ENCODE measurements at places on chromosomes 6 and 20.

DNA sequence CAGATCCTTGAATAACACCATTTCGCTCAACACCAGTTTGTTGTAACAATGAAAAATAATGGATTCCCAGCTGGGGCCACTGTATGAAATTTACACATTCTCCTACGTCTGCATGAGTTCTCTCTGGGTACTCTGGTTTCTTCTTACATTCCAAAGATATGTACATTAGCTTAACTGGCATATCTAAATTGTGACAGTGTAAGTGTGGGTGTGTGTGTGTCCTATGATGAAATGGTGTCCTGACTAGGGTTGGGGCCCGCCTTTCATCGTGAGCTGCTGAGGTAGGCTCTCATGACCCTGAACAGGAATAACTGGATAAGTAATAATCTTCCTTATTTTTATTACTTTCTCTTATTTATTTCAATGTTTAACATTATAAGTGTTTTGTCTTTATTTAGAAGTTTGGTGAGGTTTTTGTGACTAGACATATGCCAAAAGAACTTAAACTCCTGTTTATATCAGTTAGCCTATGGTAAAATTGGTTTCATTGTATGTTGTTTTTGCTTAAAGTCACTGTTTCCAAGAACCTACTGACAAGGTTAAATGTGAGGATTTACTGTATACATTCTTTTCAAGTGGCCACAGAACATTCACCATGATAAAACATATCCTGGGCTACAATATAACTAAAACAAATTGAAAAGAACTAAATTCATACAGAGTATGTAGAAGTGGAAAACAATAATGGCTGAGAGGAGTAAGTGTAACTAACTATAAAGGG, 42.4 kb downstream of the RBL1 start:
- DNase-seq = no peak

DNA sequence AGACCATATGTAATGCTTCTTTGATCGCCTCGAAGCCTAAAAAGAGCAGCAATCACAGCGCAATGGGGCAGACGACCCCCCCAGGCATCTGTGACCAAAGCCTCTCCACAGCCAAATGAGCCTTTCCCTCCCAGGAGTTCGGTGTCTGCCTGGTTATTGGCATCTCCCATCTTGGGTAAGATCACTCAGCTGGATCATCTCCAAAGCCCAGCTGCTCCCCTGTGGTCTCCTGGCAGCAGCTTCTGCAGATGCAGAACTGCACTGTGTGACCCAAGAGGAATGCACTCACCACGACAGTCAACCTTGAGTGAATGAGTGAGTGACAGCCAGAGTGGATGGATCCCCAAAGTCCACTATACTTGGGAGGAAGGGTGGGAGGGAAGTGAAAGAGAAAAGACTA, 44.8 kb upstream of the IYD start:
- DNase-seq = no peak

GRCh38 chr6:117840541-117840983, 66.5 kb upstream of the SLC35F1 start:
- DNase-seq = no peak

DNA sequence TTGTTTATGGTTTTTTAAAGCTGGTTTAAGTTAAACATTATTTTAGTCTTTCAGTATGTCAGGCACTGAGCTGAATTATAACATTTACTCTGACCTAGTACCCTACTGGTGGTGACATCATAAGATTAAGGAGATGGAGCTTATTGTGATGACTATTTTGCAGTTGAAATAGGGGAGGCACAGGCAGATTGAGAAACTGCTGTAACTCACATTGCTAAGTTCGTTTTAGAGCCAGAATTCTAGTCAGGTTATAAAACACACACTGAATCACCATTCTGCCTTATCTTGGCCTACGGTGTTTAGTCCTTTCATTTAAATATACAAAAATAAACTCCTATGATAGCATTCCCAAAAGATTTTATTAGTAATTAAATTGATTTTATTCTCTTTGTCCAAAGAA, 584.1 kb downstream of the TFAP2A start:
- no peak for DNase-seq

- peak; percentile 78 for DNase-seq
These were observed 6.2 kb downstream of the SNTA1 start for GRCh38 chr20:33437141-33437911.

- no peak for DNase-seq
These were observed 10.8 kb upstream of the ARMC2 start for GRCh38 chr6:108837236-108837971.

DNA sequence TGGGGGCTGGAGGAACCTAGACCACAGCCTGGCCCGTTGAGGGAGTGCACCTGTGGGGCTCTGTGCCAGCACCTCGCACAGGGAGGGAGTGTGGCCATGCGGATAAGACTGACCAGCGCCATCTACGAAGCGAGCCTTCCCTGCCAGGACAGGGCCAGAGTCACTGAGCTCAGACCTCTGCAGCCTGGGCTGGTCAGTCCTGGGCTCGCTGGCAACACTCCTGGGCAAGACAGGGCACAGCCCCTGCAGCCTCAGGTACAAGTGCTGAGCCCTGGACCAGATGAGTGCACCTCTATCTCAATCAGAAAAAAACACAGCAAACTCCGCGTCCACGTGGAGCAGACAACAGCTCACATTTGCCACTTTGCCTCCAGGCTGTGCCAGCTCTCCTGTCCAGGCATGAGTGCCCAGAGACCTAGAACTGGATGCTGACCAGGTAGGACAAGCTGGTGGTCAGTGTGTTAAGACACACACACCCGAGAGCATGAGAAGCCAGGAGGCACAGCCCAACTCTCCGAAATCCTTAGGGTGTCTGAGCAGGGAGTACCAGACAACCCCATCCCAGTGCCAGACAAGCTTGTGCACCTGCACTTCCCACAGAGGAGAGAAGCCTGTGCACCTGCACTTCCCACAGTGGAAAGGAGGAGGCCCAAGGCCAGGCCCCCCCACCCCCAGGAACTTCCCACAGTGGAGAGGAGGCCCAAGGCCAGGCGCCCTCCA, 4.9 kb downstream of the ARFRP1 start:
- DNase-seq = no peak

DNA sequence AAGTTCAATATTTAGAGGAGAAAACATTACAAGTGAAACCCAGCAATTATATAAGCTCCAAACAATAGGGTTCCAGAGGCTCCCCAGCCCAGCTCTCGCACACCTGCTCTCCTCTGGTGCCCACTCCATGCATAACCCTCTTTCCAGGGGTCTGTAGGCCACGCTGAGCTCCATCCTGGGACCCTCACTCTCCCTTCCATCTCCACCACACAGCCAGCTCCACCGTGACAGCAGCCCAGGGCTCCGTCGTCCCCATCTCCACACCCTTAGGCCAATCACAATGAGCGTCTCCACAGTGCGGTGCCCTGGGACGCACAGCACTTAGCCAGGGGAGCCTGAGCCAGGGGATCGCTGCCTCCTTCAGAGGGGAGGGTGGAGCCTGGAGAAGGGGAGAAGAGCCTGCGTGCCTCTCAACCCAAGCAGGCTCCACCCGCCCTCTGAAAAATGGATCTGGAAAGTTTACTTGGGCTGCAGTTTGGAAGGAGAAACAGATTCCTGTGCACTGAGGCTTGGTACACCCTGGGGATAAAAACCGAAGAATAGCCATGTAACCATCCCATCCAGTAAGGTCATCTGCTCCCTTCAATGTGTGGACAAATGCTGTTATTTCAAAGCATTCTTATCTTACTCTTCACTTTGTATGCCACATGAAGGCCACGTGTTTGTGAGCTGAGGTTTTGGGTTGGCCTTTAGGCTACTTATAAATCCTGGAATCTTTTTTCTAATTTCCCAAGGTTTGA, 72.4 kb upstream of the GGTLC1 start:
- DNase-seq = no peak

- DNase-seq = no peak
These were observed 324.3 kb downstream of the PRL start for GRCh38 chr6:21972516-21972915.

- DNase-seq = no peak
These were observed 132.7 kb downstream of the AGPAT4 start for GRCh38 chr6:161141173-161141572.

DNA sequence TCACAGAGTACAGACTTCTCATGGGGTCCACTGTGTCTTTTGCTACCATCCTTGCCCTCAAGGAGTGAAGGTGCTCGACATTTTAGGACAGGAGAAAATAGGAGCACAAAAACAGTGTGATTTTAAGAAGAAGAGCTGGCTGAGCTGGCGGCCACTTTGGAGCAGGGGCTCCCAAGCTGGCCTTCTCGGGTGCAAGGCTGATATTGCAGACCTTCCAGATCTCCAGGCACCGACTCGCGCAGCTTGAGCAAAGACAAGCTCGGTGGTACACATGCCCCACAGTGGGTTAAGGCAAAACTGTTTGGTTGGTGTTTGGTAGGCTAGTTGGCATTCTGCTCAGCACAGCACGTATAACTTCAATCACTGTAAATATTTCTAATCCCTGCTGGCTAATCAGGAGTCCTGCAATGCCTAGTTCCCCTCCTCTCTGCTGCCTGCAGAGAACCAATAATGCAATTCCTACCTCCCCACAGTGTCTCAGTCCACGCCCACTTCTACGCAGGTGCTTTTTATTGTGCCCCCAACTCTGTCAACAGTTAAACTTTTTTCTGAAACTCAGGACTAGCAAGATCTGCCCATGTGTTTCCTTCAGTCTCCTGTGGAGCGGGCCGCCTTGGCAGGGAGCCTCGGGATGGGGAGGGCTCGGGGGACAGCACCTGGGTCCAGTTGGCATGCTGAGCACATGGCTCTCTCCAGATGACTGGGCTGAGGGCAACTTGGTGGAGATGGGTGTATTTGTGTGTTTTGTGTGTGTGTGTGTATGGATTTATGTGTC, 12.7 kb upstream of the SMOC2 start:
- no peak for DNase-seq

- DNase-seq = no peak
These were observed 1.1 kb downstream of the MAPRE1 start for GRCh38 chr20:32820698-32821377.

DNA sequence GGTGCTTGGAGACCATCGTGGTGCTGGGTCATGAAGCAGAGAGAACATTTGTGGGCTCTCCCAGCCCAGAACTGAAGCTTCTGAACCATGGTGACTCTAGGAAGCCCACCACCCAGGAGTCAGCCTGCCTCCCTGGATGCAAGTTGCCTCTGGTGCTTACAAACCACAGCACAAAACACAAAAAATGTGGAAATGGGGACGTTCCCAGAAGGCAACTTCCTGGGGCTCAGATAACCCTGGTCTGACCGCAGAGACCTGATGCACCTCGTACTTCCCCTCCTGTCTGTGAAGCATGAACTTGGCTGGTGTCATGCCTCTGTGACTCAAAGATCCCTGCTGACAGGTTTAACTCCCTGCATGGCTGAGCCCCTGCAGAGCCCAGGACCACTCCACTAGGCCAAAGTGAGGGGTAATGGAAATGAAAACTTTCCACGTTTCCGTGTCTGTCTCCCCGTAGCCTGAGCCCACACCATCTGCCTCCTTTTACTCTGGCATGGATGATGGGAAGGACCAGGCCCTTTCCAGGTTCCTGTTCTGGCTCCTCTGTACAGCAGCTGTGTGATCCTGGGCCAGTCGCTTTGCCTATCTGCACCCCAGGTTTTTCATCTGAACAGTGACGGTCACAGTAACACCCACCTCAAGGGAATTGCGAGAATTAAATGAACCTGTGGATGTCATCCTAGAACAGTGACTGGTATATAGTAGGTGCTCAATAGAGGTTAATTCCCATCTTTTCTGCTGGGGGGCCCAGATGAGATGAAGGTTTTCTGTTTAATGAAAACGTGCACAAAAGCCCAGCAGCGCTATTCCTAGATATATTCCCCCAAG, 57.7 kb downstream of the PPP1R16B start:
- no peak for DNase-seq

GRCh38 chr20:50915424-50915823, 15.8 kb downstream of the ADNP start:
- DNase-seq = no peak

DNA sequence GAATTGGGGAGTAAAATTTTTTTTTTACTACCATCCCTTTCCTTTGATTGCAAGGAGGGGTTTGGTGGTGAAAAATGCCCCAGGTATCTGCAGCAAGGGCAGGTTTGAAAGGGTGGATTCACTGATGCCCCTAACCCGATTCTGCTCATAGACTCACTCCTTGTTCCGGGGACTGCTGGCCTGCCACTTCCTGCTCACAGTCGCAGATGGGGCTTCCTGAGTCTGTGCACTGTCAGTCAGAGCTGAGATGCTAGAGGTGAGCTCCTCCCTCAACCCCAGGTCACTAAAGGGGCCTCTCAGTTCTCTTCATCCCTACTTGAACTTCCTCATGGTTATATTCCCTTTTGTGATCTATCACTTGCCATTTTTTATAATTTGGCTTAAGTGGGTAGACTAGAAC, 357.9 kb downstream of the FARS2 start:
- DNase-seq = no peak

DNA sequence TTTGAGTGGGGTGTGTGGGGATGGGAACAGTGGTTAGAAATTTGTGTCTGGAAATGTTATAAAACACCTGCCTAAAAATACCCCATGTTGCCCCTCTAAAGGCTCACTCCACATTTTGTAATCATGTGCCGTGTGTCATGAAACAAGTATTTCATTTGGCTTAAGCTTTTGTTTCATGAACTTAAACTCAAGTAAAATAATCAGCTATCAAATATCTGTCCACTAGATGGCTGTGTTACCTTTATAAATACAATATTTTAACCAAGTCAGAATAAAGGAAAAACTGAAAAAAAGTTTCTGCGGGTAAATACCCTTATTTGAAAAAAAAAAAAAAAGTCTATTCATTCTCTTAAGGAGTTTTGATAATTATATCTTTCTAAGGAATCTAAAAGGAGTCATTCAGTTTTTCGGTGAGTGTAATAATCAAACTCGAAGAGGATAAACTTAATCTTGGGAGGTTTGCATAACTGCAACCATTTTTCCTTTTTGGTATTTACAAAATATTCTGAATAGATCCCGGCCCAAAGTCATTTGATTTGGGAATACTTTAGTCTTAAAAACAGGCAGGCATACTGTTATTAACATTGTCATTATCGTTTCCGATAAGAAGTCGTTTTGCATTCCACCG, 29.9 kb upstream of the MTRF1L start:
- DNase-seq = no peak

- DNase-seq = no peak
These were observed 129.7 kb upstream of the BTN3A2 start for GRCh38 chr6:26235302-26235670.

- peak; percentile 76 for DNase-seq
These were observed at the start of gene FAM184A for GRCh38 chr6:119078376-119079282. TSS of gene FAM184A (minus strand) at chr6:119078664. CDS start at chr6:119078299, 365 bp downstream.

DNA sequence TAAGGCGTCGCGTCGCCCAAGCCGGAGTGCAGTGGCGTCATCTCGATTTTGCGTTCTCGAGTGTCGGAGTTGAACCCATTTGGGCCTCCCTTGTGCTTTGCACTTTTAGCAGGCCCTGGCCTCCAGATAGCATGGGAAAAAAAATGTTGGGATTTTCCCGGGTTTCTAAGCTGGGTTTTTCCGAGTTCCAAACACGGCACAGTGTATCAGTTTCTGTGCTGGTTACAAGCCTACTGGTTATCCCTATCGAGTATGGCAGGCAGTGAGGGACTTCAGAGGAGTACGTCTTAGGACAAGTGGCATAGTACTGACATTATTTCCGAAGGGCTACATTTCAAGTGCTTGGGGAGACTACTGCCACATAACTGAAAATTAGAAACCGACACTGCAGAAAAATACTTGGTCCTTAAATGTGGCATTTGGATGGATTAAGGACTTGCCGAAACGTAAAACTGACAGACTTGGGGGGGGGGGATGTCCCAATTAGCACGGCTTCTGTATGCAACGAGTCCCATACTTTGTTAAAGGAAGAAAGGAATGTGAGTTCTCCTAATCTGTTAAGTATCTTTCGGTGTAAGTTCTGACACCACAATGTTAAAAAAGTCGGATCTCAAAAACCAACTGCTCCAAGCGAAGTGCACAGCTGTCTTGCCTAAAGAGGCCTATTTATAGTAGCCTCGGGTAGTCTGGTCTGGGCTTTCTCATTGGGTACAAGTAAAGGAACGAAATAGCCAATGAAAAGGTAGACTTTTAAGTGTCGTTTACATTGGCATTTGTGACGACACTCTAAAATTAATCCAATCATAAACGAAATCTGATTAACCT, 70.2 kb downstream of the HFE start:
- DNase-seq = peak; percentile 93

Data from right hindlimb (tissue), 1 donor.